ENCODE measurements at places on chromosomes 2 and 18. TPM values are rescaled to one million over a fixed set of nuclear protein-coding genes. Genes with fewer than 3 reads are reported as not detected.

Gene TAF4B
- 10.1 TPM for total RNA-seq

Gene ATP6V1B1
- total RNA-seq, result not detected

Gene AQP4
- total RNA-seq, result not detected

Gene ECEL1
- 0.07 TPM for total RNA-seq

Gene PAX8
- total RNA-seq, result 0.32 TPM
